ENCODE measurements at places on chromosomes 7 and 10.
A peak's percentile ranks its signal among the peaks of the same experiment; 100 is the strongest.

DNA sequence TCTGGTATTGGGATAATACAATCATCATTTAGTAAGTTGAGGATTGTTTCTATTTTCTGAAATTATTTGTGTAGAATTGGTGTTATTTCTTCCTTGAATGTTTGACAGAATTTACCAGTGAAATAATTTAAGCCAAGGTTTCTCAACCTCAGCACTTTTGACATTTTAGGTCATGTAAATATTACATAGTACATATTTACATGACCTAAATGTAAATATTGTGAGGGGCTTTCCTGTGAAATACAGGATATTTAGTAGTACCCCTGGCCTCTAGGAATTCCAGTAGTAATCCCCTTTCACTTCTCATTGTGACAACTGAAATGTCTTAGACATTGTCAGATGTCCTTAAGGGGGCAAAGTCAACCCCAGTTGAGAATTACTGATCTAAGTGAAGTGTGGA lies 59.8 kb downstream of the TBC1D12 start:
- DNase-seq: no peak

- DNase-seq: no peak
Measured at GRCh38 chr7:151436446-151437158, 3.3 kb downstream of the CRYGN start.

GRCh38 chr7:47521816-47522561 lies 59.9 kb downstream of the TNS3 start:
- DNase-seq: no peak

DNA sequence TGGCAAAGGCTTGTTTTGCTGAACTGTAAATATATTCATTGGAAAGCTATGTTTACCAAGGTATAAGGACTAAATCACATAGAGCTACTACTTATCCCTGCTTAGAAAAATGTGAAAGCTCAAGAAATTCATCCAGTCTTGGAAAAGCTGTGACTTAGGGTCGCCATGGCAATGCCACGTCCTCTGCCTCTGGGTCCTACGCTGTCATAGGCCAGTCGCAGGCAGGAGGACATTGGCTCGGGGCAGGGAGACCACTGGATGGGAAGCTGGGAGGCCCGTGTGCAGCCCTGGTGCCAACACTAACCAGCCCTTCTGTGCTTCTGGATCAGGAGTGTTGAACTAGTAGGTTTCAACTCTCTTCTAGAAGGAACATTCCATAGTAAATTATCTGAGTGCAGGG lies 67.3 kb upstream of the PDZD8 start:
- DNase-seq: no peak

DNA sequence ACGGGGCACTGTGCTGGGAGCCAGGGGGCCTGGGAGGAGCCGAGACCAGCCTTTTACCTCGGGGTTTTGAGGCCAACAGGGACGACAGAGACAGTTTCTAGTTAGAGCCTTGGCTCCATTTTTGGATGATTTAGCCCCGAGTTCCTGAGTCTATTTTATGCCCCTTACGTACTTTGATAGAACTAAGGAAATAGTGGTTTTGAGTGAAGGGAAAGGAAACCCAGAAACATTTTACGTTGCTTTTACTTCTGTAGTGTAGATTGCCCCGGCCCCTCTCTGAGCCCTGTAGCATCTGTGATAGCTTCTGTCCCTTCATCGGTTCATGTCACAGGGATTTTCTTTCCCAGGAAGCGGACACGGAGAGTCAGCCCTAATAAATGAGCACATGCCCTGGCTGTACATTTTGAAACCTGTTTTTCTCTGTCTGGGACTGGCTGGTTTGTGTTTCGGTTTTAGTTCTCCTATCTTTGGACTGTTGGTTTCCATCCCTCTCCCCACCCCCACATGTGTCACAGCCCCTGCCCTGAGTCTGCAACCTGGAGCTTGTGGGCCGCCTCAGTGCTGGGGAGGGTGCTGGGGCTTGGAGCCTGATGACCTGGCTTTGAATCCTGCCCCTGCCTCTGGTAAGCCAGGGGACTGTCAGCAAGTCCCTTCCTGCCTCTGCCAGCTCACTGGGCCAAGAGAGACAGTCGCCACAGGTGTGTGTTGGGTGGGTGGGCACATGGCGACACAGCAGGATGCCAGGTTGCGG lies 6.9 kb upstream of the ORAI2 start:
- peak; percentile 60 for DNase-seq

- no peak for DNase-seq
Measured at GRCh38 chr10:42998481-42999384, 78.1 kb upstream of the RET start.

DNA sequence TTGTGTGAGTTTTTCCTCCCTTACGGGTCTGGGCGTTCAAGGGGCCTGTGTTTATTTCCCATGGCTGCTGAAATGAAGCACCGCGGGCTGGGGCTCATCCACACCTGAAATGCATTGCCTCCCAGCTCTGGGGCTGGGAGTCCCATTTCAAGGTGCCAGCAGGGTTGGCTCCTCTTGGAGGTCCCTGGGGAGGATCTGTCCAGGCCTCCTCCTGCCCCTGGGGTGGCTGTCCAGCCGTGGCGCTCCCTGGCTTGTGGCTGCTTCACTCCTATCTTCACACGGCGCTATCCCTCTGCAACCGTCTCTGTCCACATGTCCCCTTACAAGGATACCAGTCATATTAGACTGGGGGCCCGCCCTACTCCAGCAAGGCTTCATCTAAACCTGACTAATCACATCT lies 41.1 kb upstream of the CNPY1 start:
- DNase-seq: no peak

DNA sequence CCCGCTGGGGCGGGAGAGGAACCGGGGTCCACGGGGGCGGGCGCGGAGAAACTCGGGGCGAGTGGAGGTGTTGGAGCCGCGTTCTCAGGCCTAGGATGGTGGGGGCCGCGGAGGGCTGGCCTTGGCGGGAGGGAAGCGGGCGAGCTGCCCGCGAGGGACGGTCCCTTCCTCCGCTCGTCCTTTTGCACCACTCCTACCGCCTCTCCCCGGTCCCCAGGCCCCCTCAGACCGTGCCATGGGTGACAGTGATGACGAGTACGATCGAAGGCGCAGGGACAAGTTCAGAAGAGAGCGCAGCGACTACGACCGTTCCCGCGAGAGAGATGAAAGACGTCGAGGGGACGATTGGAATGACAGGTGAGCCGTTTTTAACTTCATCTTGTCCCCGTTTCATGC lies 451 bp downstream of the SRRT start:
- DNase-seq: no peak

GRCh38 chr7:158266426-158266816 lies 321.2 kb downstream of the PTPRN2 start:
- no peak for DNase-seq

DNA sequence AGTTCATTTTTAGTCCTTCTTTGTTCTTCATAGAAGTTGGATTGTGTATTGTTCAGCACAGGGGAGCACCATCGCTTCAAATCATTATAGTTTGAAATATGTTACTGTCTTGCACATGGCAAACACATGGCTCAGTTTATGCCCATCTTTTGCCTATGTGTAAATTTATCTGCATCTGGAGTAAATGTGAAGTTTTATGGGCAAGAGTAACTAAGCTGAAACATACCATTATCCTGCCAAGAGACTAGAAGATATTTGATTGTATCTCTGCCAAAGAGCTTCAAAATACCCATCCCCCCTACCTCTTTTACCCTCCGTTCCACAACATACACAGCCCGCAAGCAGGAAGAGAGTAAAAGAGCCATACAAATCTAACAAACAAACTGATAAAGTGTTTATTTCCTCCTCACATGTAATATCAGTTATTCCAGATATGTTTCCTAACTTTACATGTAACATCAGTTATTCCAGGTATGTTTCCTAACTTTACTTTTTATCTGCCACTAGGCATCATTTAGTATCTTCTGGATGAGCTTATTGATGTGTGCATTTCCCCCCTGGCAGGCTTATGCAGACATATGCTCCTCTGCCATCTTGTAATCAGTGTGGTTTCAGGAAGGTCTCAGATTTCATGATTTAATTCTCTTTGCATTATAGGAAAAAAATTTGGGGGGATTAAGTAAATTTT lies 127.7 kb downstream of the SRI start:
- DNase-seq: no peak

- no peak for DNase-seq
Measured at GRCh38 chr7:134431815-134432214, 27.1 kb downstream of the AKR1B1 start.

- no peak for DNase-seq
Measured at GRCh38 chr7:98785929-98786571, 83.8 kb downstream of the TMEM130 start.

GRCh38 chr10:91974960-91975359 lies 51.4 kb downstream of the BTAF1 start:
- no peak for DNase-seq

DNA sequence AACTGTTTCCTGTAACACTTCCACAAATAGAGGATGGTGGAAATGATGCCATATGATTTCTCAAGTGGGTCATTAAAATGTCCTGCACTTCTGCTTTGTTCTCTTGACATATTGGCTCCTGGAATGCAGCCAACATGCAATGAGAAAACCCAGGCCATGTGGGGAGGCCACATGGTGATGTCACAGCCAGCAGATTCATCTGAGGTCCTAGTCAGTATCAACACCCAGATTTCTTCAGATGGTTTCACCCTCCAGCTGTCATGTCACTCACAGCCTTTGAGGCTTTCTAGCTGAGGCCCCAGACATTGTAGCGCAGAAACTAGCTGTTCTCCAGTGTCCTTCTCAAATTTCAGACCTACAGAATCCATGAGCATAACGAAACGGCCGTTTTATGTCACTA lies 102.3 kb upstream of the NUPR2 start:
- DNase-seq: no peak

DNA sequence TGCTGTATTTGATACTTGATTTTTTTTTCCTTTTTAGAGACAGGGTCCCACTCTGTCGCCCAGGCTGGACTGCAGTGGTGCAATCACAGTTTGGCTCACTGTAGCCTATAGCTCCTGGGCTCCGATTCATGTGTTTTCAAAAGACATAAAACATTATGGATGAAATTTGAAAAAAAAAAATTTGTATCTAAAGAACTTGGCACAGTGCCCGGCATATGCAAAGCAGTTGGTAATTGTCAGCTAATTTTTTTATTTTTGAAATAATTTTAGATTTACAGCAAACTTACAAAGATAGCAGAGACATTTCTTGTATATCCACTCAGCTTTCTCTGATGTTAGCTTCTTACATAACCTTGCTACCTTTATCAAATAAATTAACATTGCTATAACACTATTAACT lies 20.3 kb upstream of the SAMD8 start:
- DNase-seq: no peak

DNA sequence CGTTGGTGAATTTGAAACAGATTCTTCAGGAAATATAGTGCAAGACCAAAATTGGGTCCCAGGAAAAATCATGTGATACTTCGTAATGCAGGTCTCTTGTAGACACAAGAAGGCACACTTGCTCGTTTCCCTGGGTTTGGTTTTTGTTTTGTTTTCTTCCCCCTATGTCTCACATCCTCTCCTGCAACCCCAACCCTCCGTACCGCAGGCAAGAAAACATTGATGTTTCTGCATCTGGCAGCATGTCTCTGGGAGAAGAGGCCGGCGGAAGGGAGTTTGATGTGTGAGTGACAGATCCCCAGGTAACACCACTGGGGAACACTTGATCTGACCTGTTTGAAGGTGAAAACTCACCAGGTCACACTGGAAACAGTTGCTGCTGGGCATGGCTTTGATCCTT lies 718.5 kb downstream of the AUTS2 start:
- no peak for DNase-seq

- no peak for DNase-seq
Measured at GRCh38 chr7:95723583-95724180, 48.7 kb upstream of the DYNC1I1 start.

GRCh38 chr10:15735763-15736162 lies 16.0 kb upstream of the ITGA8 start:
- DNase-seq: no peak

DNA sequence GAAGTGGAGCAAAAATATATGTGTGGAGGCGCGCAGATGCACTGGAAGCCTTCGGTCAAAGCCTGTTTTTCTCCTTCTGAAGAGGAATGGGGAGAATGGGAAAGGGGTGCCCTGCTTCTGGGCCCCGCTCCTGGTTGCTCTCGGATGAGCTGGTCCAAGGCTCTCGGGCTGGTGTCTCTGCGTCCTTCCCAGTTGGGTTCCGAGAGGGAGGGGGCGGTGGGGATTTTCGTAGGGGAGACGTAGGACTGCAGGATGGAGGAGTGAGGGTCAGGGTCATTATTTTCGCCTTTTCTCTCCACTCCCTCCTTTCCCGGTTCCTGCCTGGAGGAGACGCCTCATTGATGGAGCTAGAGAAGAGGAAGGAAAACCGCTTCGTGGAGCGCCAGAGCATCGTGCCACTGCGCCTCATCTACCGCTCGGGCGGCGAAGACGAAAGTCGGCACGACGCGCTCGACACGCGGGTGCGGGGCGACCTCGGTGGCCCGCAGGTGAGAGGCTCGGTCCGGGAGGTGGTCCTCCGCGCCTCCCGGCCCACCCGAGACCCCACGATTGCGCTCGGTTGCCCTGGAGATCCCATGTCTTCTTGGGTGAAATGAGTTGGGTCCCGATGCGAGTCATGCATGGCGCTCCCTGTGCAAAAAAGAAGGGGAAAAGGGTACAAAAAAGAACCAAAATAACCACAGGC lies 790 bp downstream of the ADAM22 start:
- DNase-seq: no peak

GRCh38 chr7:102096012-102096332 lies 190.7 kb upstream of the SH2B2 start:
- DNase-seq: no peak

GRCh38 chr7:21898265-21898930 lies 47.3 kb downstream of the CDCA7L start:
- DNase-seq: no peak

GRCh38 chr7:48088559-48089045 lies 463 bp upstream of the UPP1 start:
- no peak for DNase-seq

- no peak for DNase-seq
Measured at GRCh38 chr10:90889636-90890035, 17.9 kb downstream of the RPP30 start.

DNA sequence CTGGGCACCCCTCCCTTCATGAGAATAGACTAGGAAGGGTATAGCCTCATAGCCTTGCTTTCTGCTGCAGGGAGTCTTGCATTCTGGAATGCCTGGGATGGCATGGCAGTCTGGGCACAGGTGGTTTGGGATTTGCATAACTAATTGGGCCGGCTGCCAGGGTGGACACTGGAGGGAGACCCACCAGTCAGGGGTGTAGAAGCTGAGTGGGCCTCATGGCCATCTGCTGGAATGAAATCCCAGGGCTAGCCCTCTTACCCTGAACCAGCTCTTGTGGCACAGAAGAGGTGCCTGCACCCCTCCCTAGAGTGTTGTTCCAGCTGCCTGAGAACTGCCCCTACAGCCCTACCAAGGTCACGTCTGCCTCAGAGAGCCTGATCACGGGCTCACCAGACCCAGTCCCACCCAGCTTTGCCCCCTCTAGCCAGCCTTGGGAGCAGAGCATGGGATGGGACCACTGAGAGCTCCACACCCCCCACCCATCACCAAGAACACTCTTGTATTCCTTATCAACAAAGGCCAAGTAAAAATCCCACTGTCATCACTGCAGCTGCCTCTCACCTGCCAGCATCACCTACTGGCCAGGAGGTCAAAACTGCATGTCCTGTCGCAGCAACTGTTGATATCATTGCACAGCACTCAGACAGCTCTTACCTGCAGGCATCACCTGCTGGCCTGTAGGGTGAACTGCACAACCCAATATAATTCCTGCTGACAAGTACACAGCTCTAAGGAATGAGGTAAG lies 148.9 kb downstream of the ZEB1 start:
- DNase-seq: no peak

All from stimulated activated CD4-positive, alpha-beta T cell treated with anti-CD3 and anti-CD28 coated beads, Interleukin-12 subunit alpha, Interleukin-12 subunit beta, amount 100 ng/mL, for 24 hours (primary cell).